Effector CD8-positive, alpha-beta T cell (primary cell): ENCODE measurements at places on chromosomes 5 and 9.

GRCh38 chr9:84874022-84874421 is 204.5 kb downstream of the NTRK2 start:
- no peak for DNase-seq

GRCh38 chr9:137987244-137988030 is 109.9 kb downstream of the CACNA1B start:
- DNase-seq = no peak

- no peak for DNase-seq
These were observed 390.3 kb downstream of the GADD45G start for GRCh38 chr9:89994988-89995613.

DNA sequence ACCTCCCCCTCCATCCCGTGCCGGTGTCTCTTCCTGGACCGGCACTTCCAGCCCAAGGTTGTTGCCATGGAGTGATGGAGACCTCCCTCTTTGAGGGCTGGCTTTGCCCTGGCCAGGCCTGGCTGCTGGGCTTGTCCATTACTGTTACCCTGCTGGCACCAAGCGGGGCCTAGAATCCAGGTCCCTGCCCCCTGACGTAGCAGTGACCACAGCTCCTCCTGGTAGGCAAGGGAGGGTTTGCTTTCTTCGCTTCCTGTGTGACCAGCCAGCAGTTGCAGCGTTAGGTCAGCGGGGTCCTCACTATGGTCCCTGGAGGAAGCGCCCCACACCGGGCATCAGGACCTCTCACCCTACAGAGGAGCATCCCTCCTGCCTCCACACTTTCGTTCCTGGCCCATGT is 146.7 kb upstream of the COL5A1 start:
- DNase-seq = no peak
